ENCODE measurements at places on chromosomes 2 and 18.

DNA sequence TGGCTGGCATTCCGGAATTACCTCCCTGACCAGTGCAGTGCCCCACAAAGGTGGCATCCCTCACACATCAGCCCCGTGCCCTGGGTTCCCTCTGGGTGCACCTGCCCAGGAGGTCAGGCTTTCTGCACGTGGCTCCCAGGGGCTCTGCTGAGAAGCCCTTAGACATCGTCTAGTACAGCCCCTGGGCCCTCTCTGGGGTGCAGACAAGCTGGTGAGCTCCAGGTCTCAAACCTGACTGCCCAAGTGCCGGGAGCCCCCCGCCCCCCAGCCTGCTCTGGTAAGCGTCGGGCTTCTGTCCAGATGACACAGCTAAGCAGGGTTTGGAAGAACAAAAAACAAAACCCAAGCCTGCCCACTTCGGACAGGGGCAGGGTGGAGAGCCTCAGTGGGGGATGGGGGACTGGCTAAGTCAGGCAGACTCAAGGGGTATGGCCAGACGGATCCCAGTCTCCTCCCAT, 20.2 kb downstream of the TWIST2 start:
- DNase-seq, result no peak

GRCh38 chr2:134432435-134432883, 178.6 kb downstream of the MGAT5 start:
- no peak for DNase-seq

- no peak for DNase-seq
Observed at GRCh38 chr2:168253379-168253778, 6.0 kb upstream of the STK39 start.

DNA sequence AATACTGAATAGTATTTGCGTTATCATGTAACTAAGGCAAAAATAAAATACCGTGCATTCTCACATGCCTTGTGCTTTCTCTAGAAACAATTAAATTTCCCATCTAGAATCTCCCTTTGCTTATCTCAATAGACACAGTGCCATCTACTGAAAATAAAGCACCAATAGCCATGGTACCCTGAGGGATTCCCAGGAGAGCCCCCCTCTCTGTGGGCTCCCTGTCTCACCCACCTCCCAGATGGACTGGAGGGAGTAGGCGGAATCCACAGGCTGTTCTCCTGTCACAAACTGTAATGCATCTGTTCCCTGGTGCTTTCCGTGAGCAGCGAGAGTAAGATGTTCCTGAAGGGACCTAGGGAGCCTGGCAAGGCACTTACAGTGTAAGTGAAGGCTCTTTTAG, 112.4 kb upstream of the UPP2 start:
- DNase-seq, result no peak

DNA sequence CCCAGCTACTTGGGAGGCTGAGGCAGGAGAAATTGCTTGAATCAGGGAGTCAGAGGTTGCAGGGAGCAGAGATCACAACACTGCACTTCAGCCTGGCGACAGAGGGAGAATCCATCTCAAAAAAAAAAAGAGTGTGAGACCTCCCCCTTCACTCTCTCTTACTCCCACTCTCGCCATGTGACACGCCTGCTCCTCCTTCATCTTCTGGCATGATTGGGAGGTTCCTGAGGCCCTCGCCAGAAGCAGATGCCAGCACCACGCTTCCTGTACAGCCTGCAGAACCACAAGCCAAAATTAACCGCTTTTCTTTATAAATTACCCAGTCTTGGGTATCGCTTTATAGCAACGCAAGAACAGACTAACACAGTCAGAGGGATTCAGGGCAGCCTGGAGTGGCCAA, 66.3 kb upstream of the CREB1 start:
- no peak for DNase-seq

GRCh38 chr2:70503896-70504295, 49.7 kb downstream of the TGFA start:
- DNase-seq, result no peak

- no peak for DNase-seq
Observed at GRCh38 chr2:235613649-235614048, 119.8 kb downstream of the AGAP1 start.

- no peak for DNase-seq
Observed at GRCh38 chr18:50560681-50561629, 1.1 kb downstream of the MAPK4 start.

- no peak for DNase-seq
Observed at GRCh38 chr2:201983174-201983573, 50.5 kb upstream of the FZD7 start.

GRCh38 chr2:78070693-78071092, 548.5 kb upstream of the LRRTM4 start:
- no peak for DNase-seq

DNA sequence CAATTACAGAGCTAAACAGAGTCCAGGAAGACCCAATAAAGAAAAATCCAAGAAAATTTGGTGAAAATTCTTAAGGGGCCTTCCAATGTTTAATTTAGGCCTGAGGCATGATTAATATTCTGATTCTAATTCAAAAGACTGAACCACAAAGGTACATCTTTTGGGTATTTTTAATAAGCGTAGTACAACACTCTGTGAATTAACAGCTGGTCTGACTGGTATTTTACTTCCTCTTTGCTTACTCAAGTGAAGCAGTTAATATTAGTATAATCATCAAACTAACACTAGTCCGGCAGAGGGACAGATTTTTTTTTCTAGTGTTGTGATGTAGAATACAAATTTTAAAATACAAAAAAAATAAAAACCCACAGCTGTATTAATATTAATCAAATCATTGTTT, 652.9 kb downstream of the NR4A2 start:
- DNase-seq, result no peak

- no peak for DNase-seq
Observed at GRCh38 chr2:240170883-240171282, 30.4 kb upstream of the OTOS start.

GRCh38 chr2:54470266-54470938, 14.3 kb downstream of the SPTBN1 start:
- DNase-seq, result no peak

DNA sequence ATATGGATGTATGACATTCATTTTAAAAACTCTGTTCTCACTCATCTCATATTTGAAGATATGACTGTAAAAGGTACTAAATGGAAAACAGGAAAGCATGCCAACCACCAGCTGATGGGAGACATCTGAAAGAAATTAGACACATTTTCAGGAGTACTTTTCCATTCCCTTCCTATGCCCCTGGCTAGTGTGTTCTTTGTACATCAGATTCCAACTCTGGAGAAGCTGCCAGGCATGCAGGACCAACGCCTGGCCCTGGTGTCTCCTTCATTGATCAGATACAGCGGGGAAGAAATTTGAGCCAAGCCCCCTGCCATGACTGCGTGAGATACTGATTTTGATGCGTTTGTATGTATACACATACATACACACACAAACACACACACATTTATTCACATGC, 599.0 kb upstream of the SYT4 start:
- DNase-seq, result no peak

GRCh38 chr2:177622521-177622920, 229.9 kb downstream of the AGPS start:
- DNase-seq, result no peak

DNA sequence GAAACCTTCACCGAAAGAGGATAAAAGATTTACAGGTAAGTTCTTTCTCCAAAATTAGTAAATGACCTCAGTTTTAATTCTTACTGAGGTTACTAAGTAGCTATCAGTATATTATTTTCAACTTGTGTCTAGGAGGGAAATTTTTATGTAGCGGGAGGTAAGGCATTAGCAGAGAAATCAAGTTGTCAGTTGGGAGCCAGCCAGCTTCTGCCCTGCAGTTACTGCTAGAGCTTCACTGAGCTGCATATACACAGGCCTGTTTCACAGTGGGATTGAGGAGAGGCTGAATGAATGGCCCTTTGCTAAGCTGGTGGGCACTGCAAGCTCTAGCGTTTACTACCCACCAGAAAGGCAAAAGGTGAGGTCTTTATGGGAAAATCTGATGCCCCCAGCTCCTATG, 105.7 kb downstream of the ACAA2 start:
- DNase-seq, result no peak

- no peak for DNase-seq
Observed at GRCh38 chr2:17538022-17538843, 2.3 kb upstream of the VSNL1 start.

DNA sequence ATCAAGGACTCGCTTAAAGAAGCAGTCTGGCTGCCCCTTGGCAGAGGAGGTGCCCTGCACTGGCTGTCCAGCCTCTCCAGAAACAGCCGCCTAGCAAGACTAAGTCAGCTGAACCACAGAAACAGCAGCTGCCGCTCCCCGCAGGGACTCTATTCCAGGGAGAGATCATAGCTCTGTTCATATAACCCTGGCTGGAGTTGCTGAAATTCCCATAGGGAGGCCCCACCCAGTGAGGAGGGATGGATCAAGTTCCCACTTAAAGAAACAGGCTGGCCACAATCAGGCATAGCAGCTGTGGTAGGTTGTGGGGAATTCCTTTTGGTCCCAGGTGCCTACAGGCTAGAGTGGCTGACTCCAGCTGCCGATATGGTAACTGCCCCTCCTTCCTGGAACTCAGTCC, 74.2 kb upstream of the MC4R start:
- DNase-seq, result no peak

DNA sequence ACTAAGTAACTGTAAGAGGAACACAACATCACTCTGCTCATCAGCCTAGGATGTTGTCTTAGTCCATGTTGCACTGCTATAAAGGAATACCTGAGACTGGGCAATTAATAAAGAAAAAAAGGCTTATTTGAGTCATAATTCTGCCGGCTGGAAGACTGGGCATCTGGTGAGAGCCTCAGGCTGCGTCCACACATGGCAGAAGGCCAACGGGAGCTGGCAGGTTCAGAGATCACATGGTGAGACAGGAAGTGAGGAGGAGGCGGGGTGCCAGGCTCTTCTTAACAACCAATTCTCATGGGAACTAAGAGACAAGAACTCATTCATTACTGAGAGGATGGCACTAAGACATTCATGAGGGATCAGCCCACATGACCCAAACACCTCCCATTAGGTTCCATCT, 46.8 kb downstream of the EPG5 start:
- no peak for DNase-seq

GRCh38 chr2:181526014-181526413, 68.8 kb downstream of the ITGA4 start:
- DNase-seq, result no peak

DNA sequence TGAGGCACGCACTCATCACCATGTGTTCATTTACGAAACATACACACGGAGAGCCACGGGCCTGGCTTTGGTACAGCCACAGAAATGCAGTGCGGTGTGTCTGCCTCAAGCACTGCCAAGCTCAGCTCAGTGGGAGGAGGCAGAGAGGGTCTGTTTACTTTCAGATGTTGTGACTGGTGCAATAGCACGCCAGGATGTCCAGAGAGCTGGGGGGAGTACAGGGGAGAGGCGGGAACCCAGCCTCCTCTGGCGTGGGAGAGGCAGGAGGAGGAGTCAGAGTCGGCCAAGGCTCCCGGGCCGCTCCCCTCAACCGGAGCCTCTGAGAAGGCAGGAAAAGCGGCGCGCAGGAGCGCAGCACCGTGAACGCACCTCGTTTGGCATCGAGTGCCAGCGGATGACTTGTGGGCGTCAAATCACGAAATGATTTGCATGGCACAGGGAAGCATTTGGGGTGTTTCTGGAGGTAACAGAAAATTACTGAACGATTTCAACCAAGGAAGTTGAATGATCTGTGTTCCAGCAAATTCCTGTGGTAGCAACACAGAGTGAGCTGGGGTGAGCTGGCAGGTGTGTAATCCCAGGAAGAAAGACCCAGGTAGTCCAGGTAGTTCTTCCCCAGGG, 143.0 kb downstream of the ZNF516 start:
- no peak for DNase-seq

DNA sequence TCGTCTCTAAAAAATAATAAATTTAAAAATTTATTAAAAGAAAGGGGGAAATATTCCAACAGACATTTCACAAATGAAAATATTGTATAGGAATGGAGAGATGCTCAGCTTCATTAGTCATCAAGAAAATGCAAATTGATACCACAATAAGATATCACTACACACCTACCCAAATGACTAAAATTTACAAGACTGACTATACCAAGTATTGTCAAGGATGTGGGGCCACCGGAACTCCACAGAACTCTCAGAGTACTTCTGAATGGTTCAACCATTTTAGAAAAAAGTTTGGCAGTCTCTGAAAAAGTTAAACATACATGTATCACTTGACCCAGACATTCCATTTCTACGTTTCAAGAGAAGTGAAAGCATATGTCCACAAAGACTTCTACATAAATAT, 163.4 kb downstream of the EHBP1 start:
- DNase-seq, result no peak

DNA sequence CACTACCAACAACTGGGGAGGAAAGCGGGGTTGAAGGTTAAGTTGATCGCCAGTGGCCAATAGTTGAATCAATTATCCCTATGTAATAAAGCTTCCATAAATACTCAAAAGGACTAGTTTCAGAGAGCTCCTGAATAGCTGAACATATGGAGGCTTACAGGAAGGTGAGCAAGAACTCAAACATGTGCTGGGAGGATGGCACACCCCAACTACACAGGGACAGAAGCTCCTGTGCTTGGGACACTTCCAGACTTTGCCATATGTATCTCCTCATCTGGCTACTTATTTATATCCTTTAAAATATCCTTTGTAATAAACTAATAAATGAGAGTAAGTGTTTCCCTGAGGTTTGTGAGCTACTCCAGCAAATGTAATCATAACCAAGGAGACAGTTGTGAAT, 115.7 kb downstream of the HNMT start:
- no peak for DNase-seq

DNA sequence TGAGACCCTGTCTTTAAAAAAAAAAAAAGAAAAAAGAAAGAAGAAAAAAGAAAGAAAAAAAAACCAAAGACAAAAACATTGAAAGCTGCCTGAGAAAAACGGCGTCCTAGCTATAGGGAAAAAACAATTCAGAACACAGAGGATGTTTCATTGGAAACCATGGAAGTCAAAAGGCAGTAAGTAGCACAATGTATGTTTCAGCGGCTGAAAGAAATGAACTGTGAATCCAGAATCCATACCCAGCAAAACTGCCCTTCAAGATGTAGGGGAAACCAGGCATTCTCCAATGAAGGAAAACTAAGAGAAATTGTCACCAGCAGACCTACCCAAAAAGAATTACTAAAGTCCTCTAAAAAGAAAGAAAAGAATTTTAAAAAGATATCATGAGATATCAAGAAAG, 27.6 kb downstream of the EVA1A start:
- DNase-seq, result no peak

- no peak for DNase-seq
Observed at GRCh38 chr2:72104821-72105588, 42.7 kb downstream of the CYP26B1 start.

All from naive B cell (primary cell).